Smooth muscle cell of the pulmonary artery (primary cell): ENCODE measurements at places on chromosomes 12 and 14. TPM values are rescaled to one million over a fixed set of nuclear protein-coding genes. Genes with fewer than 3 reads are reported as not detected.

Gene VRTN
- total RNA-seq: not detected in 2 replicates

Gene SLC25A21
- total RNA-seq: 0.26 and 0.39 TPM in 2 replicates

Gene TULP3
- total RNA-seq: 22.0 and 30.2 TPM in 2 replicates

Gene MMP19
- total RNA-seq: 5.8 and 16.2 TPM in 2 replicates

Gene KRT2
- total RNA-seq: not detected in 2 replicates

Gene TAS2R7
- not detected in 2 replicates for total RNA-seq

Gene EFS
- total RNA-seq: 4.7 and 15.0 TPM in 2 replicates

Gene ADCY6
- total RNA-seq: 107 and 144 TPM in 2 replicates

Gene SPRYD4
- 1.2 and 1.9 TPM in 2 replicates for total RNA-seq

Gene TAS2R31
- 3.7 and 6.7 TPM in 2 replicates for total RNA-seq

Gene TMPRSS12
- not detected in 2 replicates for total RNA-seq

Gene ADAM21
- 0.86 and 1.4 TPM in 2 replicates for total RNA-seq

Gene MAX
- total RNA-seq: 41.4 and 46.4 TPM in 2 replicates
